ENCODE measurements at places on chromosomes 2 and 18. TPM values are rescaled to one million over a fixed set of nuclear protein-coding genes. Genes with fewer than 3 reads are reported as not detected.

- peak; percentile 87 for DNase-seq
These were observed 22.6 kb upstream of the FZD5 start for GRCh38 chr2:207792244-207792785.

DNA sequence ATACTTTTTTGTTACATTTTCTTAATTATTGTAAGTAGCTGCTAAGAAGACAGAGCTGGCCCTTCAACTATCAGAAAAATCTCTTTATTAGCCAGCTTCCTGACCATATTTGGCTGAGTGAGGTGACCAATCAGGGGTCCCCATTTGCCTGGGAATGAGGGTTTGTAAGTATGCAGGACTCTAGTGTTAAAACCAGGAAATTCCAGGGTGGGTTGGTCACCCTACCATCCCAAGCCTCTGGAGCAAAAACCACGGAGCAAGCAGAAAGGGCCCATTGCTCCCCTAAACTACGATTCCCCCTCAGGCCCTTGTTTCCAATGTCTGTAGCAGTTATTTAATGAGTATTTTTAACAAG, 165.6 kb upstream of the NCKAP5 start:
- DNase-seq: peak; percentile 98

- DNase-seq: no peak
These were observed 4.3 kb upstream of the MROH2A start for GRCh38 chr2:233773854-233774253.

GRCh38 chr2:120887320-120887697, 151.6 kb downstream of the GLI2 start:
- no peak for DNase-seq

The MPP4 gene
- 5.9 TPM for total RNA-seq

All from M059J (cell line).